Activated naive CD4-positive, alpha-beta T cell treated with Interleukin-2 at 50 U/mL for 16 hours (primary cell): ENCODE measurements at places on chromosomes 4 and X.

GRCh38 chr4:3022112-3022511 is 52.2 kb downstream of the HTT-AS start:
- DNase-seq, result no peak

- no peak for DNase-seq
Observed at GRCh38 chr4:40719008-40719623, 30.6 kb upstream of the NSUN7 start.

DNA sequence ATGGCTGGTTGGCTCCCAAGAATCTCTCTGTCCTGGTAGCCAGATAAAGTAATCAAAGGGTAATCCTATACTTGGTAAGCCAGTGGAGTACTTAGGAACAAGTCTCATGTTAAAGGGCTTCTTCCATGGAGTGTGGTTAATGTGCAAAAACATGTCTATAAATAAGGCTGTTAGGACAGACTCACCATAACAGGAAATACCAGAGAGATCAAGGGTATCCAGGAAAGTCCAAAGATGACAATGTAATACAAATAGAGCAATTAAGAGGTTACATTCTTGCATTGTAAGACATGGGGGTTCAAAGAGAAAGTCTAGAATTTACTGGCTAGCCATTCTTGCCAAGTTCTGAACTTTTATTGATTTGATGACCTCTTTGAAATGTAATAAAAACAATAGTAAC is 61.9 kb upstream of the ZCCHC13 start:
- no peak for DNase-seq

DNA sequence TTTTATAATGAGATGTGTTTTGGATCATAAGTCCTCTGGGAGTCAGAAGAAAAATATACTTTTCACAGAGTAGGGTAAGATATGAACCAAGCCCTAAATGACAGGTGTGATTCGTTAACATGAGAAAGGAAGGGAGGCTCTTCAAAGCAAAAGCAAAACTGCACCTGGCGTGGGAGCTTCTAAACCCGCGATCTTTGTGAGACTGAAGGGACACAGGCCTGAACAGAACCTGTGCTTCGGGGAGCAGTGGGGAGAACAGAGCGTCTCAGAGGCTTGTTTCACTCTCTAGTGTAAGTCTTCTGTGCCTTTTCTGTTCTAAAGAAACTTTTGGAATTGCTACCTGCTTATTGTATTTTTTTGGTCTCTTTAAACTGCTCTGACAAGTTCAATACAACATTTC is 30.2 kb upstream of the CYP4V2 start:
- peak; percentile 34 for DNase-seq

DNA sequence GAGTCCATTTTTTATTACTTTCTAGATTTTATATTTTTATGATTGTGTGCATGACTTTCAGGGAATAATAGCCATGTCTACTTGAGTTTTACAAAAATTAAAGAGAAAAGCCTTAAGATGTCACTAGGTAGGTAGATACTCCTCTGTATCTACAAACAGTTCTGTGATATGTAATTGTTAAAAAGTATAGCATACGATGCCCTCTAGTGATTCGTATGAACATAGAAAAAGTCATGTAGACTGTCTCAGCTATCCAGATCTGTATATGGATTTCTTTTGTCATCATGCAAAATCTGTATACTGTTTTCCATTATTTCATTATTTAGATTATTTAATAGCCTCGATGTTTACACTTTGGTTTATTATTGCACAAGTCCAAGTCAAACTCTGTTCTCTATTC is 856.6 kb downstream of the CENPC start:
- DNase-seq, result no peak

- no peak for DNase-seq
Observed at GRCh38 chr4:38662522-38663089, 1.4 kb upstream of the KLF3 start.

DNA sequence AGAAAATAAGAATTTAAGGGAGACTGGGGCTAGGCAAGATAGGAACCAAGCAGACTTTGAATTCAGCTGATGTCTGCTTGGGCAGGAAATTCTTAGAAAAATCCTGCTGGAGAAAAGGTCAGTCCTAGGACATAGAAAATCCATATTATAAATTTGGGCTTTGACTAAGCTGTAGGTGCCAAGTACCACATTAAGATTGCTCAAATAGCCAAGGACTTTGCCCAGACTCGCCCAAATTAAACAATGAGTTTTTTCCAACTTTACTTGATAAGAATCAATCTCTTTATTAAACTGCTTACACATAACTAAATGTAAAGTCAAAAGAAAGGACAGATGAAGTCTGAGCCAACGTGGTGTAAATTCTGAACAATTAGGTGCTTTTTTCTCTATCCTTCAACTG is 95.4 kb downstream of the FUNDC1 start:
- DNase-seq, result no peak

DNA sequence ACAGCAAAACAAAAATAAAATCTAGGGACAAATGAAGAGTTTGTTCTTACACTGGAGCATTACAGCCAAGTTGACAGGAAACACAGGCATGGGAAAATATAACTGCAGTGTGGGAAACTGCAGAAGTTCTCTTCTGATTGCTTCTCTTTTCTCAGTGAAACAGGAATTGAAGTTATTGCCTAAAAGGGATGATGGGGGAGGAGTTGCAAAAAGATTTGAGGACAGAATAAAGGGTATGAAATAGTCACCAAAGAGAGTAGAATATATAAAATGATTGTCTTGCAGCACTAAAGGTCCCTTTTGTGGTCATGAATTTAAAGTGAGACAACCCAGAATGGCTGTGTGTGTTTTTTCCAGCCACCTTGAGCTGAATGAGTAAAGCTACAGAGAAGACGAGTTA is 103.7 kb downstream of the JADE1 start:
- DNase-seq, result no peak

GRCh38 chrX:69028006-69028760 is 137.1 kb downstream of the PJA1 start:
- no peak for DNase-seq

DNA sequence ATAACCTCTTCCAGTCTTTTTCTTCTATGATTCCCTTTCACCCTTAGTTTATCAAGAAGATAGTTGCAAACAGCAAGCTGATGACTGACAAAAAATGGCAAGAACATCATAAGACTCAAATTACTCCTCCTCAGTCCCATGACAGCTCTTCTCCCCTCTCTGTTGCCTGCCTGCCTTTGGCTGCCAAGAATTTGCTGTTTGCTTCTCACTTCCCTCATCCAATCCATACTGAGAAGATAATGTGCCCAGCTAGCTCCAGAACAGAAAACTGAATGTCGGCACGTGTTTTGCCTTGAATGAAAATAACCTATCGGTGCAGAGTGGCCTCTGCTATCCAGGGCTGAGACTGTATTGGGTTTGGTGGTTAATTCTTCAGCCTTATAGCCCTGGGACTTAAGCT is 192.1 kb downstream of the PPARGC1A start:
- no peak for DNase-seq

- DNase-seq, result no peak
Observed at GRCh38 chrX:105109936-105110335, 110.6 kb downstream of the TEX13A start.
